AG08396 (cell line): ENCODE measurements at places on chromosomes 2 and 18.

- DNase-seq = no peak
Observed at GRCh38 chr2:65275141-65275915, 47.7 kb downstream of the ACTR2 start.

DNA sequence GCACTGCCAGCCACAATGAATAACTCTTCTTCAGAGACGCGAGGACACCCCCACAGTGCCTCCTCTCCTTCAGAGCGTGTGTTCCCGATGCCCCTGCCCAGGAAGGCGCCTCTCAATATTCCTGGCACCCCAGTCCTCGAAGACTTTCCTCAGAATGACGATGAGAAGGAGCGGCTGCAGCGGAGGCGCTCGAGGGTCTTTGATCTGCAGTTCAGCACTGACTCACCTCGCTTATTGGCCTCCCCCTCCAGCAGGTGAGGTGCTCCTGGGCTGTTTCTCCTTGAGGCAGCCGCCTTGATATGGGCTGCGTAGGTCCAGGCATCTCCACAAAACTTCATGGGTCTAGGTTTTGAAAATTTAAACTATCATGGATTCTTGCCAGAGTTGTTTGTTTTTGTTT, 6.1 kb downstream of the NCAPH start:
- DNase-seq = no peak

DNA sequence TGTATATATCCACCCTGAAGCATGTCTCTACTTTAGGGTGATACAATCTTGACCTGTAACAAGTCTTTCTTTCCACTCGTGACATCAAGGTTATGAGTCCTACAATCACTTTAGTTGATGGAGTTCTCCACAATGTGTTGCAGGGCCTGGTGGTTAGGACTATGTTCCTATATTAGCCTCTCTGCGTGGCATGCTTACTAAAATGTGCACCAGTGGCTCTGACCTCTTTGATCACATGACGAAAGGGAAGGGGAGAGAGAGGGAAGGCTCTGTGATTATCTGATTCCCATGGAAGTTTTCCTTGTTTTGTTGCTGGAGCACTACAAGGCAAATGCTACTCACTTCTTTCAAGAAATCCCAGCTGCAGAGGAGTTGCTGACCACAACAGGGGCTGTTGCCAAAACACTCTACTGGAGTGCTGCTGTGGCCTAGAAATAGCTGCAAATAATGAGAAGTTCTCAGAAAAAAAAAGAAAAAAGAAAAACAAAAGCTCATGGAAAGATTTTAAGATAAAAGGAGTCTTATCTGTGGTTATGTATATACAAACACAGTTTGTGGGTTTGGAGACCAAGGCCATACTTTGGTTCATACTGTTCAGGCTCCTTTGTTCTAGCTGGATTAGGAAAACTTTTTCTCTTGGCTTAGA, 272.8 kb upstream of the MMADHC start:
- DNase-seq = peak; percentile 44

GRCh38 chr18:62389761-62390481, 64.8 kb downstream of the TNFRSF11A start:
- DNase-seq = no peak

DNA sequence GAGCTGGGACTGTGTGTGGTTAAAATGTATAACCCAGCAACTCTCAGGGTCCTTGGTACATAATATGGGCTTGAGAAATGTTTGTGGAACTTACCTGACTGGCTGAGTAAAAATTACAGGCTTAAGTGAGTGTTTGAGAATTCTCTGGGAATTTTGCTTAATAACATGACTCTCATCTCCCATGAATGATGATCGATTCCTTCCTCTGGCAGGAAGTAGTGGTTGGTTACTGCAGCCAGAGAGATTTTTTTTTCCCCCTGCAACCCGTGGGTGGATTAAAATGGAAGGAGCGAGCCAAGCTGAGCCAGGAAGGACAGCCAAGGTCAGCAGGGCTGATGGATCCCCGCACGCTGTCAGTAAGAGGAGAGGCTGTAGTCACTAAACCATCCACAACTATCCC, 40.6 kb upstream of the RFX8 start:
- DNase-seq = no peak

DNA sequence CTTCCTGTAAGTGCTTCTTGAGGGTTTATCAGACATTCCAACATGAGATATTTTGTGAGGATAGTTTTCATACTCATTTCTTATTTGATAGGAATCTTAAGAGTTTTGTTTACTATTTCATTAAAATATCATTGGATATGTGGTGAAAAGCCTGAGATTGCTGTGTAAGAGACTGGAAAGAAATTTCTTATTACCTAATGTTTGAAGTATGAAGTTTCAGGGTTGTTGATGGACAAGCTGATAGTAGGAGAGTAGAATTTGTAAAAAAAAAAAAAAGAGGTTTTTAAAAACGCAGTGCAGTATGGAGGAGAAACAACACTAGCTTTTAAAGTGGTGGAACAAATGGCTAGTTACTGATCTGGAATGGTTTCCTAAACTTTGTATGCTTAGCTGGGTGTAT, 7.7 kb downstream of the EPB41L5 start:
- DNase-seq = no peak

DNA sequence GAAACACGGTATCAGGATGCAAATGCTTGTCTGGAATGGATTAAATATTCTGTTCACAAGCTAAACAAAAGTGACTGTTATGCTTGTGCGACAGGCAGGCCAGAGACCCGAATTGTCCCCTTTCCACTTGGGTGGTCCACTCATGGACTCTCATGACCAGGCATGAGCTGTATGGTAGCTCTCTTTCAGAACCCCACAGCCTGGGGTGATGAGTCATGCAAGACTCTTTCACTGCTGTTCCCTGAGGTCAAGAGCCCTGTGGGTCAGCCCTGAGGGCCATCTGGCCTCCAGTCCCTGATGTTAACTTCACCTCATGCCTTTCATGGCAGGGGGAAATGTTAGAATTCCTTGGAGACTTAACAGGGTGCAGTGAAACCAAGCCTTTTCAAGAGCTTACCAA, 13.7 kb upstream of the SAP130 start:
- DNase-seq = no peak

GRCh38 chr2:235049069-235049468, 97.3 kb downstream of the SH3BP4 start:
- no peak for DNase-seq

DNA sequence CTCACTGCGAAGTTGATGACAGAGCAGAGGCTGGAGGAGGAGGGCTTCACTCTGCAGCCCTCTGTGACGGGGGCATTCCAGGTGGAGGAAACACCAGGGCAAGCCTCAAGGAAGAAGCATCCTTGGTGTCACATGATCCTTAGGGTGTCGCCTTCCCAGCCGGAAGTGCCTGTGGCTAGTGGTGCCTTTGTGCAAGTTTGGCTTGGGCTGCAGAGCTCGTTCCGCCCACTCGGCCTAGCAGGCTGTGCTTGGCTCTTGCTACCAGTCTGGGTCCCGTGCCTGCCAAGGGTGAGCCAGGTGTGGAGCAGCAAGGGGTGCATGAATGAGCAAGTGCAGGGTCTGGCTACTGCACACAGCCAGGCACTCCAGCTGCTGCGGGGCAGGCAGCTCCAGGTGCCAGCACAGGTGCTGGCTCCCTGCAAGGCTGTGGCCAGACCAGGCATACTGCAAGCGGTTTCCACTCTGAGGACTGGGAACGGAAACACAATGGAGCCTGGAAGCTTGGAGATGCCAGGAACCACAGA, 325.3 kb upstream of the SMIM21 start:
- DNase-seq = no peak

GRCh38 chr2:233051241-233052149, 8.6 kb upstream of the INPP5D start:
- DNase-seq = peak; percentile 54
